NCI-H1694 (cell line): ENCODE measurements at places on chromosomes 11 and 22.

- DNase-seq: no peak
Measured at GRCh38 chr11:57303990-57304579, 20.7 kb downstream of the TNKS1BP1 start.

DNA sequence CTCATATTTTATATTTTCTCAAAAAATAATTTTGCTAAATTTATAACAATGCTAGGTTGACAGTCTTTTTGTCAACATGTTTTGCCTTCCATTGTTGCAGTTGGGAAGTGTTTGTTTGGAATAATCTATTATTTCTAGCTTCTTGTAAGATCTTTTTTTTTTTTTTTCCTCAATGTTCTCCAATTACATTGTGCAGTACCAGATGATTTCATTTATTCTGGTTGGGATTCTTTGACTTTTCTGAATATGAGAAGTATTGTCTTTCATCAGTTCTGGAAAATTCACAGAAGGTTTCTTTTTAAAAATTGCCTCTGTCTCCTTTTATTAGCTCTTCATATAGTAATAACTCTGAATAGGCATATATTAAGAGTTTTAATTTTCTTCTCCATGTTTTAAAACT lies 245.4 kb downstream of the DYNC2H1 start:
- DNase-seq: no peak

DNA sequence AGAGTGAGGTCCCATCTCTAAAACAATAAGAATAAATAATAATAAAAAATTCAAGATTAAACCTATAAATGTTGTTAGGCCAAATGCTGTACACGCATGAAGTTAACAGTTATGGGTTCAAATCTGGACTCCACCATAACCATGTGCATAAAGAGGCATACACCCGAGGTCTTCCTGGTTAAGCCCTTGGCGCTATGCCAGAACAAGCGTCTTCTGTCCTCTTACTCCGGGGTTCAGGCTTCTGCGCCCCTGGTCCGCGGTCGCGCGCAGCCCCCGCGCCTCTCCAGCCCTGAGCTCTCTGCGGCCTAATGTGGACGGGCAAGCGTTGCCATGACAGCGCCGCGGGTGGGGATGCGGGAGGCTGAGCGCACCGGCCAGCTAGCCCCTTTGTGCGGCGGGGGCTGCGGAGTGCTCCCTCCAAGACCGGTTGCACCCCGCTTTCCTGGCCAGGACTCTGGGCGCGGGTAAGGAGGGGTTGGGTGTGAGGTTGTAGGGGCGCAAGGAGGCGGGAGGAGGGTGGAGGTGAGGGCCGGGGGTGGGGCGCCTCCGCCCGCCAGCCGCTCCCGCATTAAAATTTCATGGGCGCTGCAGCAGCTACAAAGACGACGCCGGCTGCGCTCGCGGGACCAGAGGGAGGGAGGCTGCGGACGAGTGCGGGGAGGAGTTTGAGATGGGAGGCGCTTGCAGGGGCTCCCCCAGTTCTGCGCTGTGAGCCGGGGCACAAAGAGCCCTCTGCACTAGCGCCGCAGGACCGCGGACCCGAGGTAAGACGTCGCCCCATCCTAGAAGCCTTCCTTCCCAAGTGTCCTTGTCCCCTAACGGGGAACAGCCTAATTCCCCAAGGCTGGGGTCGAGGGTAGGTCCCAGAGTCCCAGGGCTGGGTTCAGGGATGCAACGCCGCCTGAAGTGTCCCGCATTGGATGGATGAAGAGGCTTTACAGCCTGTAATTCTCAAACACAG lies at the start of gene MIAT:
Gene MIAT, plus strand, starts transcription at position 698 of the 961 bp plus-strand sequence.
- no peak for DNase-seq

DNA sequence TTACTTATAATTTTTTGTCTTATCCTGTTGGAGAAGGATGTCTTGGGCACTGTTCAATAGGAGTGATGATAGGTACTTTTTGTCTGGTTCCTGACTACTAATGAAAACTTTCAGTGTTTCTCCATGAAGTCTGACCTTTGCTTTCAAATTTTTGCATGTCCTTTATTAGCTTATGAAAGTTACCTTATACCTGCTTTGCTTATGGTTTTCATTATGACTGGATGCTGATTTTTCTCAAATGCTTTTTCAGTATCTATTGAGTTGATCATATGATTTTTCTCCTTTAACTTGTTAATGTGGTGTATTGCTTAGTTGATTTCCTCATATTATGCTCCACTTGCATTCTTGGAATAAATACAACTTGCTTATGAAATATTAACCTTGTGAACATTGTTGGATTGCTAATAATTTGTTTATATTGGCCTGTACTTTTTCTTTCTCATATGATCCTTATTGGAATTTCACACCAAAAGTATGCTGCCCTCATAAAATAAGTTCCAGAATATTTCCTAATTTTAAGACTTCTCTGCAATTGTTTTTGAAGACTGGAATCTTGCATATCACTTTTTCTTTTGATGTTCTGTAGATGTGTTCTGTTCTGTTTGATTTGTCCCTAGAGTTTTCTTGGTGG lies 85.0 kb upstream of the SC5D start:
- no peak for DNase-seq

- no peak for DNase-seq
Measured at GRCh38 chr11:78094250-78094649, 14.6 kb upstream of the NDUFC2 start.

DNA sequence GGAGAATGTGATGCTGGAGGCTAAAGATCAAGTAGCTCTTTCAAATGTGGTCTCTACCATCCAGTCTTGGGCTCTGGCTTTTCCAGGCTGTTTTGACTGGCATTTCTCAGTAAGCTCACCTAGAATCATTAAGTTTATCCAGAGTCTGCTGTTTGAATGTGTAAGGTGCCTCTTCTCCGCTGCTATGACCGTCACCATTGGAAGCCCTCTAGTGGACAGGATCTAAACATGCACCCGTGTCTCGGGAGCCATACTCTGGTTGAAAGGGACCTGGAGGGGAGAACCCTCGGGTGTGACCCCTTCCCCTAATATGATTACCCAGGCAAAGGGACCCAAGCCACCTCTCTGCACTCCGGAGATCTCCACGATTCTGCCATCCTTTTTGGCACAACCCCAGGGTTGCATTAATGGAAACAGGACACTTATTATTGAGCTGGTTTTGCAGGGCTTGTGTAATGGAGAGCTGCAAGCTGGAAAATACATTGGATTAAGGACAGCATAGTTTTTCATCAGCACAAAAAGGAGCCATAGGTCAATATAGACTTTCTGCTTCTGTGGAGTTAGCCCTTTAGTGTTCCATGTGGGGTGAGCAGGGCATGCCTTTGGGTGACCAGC lies 191.0 kb upstream of the LARGE1 start:
- DNase-seq: no peak

- DNase-seq: no peak
Measured at GRCh38 chr11:62926680-62927455, 5.7 kb upstream of the CHRM1 start.
